B cell (primary cell): ENCODE measurements at places on chromosomes 5 and 9. TPM values are rescaled to one million over a fixed set of nuclear protein-coding genes. Genes with fewer than 3 reads are reported as not detected.
A peak's percentile ranks its signal among the peaks of the same experiment; 100 is the strongest.

The HSPA9 gene
- total RNA-seq = 139 and 142 TPM in 2 replicates

The GABRA6 gene
- total RNA-seq = not detected in 2 replicates

The PRLR gene
- 0.39 and 0.51 TPM in 2 replicates for total RNA-seq

The MAP1B gene
- 0.07 and 0.15 TPM in 2 replicates for total RNA-seq

The GARNL3 gene
- 10.7 and 12.6 TPM in 2 replicates for total RNA-seq

The KIF12 gene
- not detected in 2 replicates for total RNA-seq

The FAM151B gene
- 1.1 TPM in 1 of 2 replicates, not detected in the other for total RNA-seq

The SLC34A1 gene
- total RNA-seq = not detected in 2 replicates

The SV2C gene
- total RNA-seq = 0.07 TPM in 1 of 2 replicates, not detected in the other

The IL9 gene
- total RNA-seq = not detected in 2 replicates

The CATSPER3 gene
- 0.79 and 2.7 TPM in 2 replicates for total RNA-seq

The CDC14B gene
- total RNA-seq = 8.5 TPM in 2 replicates

The SLC36A3 gene
- total RNA-seq = not detected in 2 replicates

- H3K4me3 ChIP-seq = peak overlapping the region; percentile 16
- no peaks in the 10 kb centered on the region for H3K27me3 ChIP-seq
- peak; percentile 72 for DNase-seq
- peak overlapping the region; percentile 75 for H3K27ac ChIP-seq
Measured at GRCh38 chr9:99057665-99058625, 47.0 kb upstream of the TGFBR1 start.

- DNase-seq = no peak
- peaks cover 8% of the 10 kb centered on the region for H3K36me3 ChIP-seq
- no peak overlapping the region for H3K27ac ChIP-seq
- peaks cover 5% of the 10 kb centered on the region for H3K4me1 ChIP-seq
- no peak overlapping the region for H3K4me3 ChIP-seq
Measured at GRCh38 chr5:169762338-169763095, 125.4 kb downstream of the DOCK2 start.

- no peaks in the 10 kb centered on the region for H3K36me3 ChIP-seq
- DNase-seq = peak; percentile 10
- peaks cover 17% of the 10 kb centered on the region for H3K4me1 ChIP-seq
- no peak overlapping the region for H3K4me3 ChIP-seq
- H3K27me3 ChIP-seq = no peaks in the 10 kb centered on the region
- peak overlapping the region; percentile 11 for H3K27ac ChIP-seq
Measured at GRCh38 chr5:118989816-118990215, 1.5 kb upstream of the DTWD2 start.

GRCh38 chr5:39274398-39275085 is 55.2 kb upstream of the FYB1 start:
- H3K4me1 ChIP-seq = peaks cover 29% of the 10 kb centered on the region
- peak; percentile 64 for DNase-seq
- peak overlapping the region; percentile 83 for H3K27ac ChIP-seq
- peak overlapping the region; percentile 41 for H3K4me3 ChIP-seq

DNA sequence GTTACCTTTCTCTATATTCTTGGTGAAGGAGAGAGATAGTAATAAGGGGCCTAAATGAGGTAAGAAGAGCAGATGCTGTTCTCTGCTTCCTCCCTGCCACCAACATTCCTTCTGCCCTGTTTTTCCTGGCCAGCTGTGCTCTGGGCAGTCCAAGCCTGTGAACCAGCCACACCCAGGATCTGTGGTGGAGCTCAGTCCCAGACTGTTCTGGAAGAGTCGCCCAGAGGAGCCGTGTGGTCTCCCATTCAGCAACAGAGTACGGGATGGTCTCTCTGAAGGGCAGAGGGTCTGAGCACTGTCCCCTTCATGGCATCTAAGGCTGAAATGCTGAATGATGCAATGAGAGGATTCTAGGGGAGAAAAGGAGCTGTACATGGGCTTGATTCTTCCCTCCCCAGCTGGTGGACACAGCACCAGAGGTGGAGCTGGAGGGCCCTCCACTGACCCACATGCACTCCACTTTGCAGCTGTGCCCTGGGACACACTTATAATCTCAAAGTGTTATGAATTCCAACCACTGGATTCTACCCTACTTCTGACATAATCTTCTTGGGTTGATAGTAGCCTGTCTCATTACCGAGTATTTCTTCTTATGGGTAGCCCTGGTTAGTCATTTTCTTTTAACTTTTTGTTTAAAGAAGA is 70.8 kb upstream of the RPS23 start:
- no peaks in the 10 kb centered on the region for H3K36me3 ChIP-seq
- no peaks in the 10 kb centered on the region for H3K4me1 ChIP-seq
- DNase-seq = no peak
- no peak overlapping the region for H3K27ac ChIP-seq

DNA sequence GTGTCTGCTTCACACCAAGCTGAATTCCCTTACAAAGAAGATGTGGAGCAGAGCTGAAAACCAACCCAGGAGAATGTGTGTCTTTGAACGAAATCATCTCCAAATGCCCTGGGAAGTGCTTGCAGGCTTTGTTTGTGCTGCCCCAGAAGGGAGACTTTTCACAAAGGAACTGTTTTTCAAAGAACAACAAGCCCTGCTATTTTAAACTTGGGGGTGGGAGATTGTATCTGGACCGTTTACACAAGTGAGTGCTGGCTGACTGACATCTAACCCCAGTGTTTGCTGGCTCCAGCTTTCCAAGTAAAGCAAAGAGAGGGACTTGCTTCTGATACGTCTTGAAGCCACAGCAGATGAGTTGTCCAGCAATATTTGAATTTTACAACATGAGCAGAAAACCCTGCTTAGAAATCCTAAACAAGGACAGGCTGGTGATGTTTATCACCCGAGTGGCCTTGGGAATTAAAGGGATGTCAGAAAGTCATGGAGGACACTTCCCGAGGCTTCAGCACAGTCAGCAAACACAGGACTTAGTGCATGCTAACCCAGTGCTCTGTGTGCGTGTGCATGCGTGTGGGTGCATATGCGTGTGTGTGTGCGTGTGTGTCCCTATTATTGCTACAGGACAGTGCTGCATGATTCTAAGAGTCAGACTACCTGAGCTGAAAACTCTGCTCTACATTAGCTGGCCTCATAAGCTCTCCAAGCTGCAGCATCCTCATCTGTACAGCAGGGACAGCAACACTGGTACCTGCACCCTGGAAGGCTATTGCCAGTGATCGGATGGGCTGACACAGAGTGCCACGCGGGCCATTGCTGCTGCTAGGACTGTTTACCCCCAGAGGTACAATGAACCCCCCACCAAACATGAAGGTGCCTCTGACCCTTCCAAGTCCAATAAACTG is 1.4 kb downstream of the ADAMTS12 start:
- peaks cover 35% of the 10 kb centered on the region for H3K27me3 ChIP-seq
- no peaks in the 10 kb centered on the region for H3K4me1 ChIP-seq
- no peak for DNase-seq

DNA sequence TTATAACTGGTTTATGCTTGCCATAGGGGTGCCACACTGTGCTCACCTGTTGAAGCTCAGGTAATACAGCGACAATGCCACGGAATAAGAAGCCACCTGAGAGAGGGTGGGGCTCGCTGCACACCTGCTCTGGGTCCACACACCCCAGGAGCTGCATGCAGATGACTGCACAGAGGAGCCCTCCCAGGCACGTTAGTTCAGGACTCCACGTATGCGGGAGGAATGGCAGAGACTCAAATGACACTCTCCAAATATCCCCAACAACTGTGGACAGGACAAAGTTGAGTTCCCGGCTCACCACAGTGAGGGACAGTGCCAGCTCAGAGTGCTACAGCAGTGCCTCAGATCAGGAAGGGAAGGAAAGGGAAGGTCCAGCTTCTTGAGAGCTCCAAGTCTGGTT is 5.8 kb upstream of the FCN1 start:
- H3K4me3 ChIP-seq = no peak overlapping the region
- no peak for DNase-seq
- H3K36me3 ChIP-seq = no peaks in the 10 kb centered on the region
- H3K27me3 ChIP-seq = peaks cover 1% of the 10 kb centered on the region

DNA sequence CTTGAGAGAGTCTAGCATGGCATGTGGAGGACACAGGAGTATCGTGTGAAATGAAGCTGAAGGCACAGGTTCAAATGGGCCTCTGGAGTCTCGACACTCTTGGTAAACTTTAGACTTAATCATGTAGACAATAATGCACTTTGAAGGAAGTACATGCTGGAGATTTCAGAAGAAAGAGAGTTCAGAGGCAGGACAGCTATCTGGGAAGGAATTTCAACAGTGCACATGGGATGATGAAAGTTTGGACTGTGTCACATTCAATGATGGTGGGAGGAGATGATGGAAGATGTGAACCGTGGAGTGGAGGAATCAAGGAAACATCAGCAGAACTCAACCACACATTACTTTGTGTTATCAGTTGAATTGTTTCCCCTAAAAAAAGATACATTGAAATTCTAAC is 88.6 kb upstream of the PAPPA start:
- H3K4me3 ChIP-seq = no peak overlapping the region
- no peak for DNase-seq
- H3K36me3 ChIP-seq = no peaks in the 10 kb centered on the region
- H3K27me3 ChIP-seq = no peaks in the 10 kb centered on the region

- no peak overlapping the region for H3K4me3 ChIP-seq
- H3K27me3 ChIP-seq = no peaks in the 10 kb centered on the region
- H3K4me1 ChIP-seq = no peaks in the 10 kb centered on the region
- no peak for DNase-seq
- H3K27ac ChIP-seq = no peak overlapping the region
Measured at GRCh38 chr9:130483371-130483971, 38.7 kb downstream of the ASS1 start.

DNA sequence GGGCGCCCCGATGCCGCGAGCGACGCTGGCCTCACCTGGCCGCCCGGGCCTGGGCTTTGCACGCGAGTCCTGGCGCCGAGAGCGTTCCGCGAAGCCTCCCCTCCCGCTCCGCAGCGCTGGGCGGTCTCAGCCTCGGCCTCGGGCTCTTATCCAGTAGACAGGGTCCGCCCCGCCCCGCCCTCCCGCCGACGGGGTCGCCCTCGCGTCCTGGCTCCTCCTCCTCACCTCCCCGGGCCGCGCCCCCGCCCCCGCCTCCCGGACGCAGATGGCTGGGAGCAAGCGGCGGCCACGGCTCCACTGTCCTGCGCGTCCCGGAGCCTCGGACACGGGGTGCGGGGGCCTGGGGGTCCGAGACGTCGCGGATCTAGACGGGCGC is at the start of gene SLC6A3:
TSS of gene SLC6A3 (minus strand) at position 128 of the 376 bp plus-strand sequence. CDS start 2,243 bp downstream, outside the sequence.
- H3K27ac ChIP-seq = no peak within 1 kb of the TSS
- DNase-seq = peak; percentile 52
- no peaks in the 10 kb centered on the region for H3K36me3 ChIP-seq

DNA sequence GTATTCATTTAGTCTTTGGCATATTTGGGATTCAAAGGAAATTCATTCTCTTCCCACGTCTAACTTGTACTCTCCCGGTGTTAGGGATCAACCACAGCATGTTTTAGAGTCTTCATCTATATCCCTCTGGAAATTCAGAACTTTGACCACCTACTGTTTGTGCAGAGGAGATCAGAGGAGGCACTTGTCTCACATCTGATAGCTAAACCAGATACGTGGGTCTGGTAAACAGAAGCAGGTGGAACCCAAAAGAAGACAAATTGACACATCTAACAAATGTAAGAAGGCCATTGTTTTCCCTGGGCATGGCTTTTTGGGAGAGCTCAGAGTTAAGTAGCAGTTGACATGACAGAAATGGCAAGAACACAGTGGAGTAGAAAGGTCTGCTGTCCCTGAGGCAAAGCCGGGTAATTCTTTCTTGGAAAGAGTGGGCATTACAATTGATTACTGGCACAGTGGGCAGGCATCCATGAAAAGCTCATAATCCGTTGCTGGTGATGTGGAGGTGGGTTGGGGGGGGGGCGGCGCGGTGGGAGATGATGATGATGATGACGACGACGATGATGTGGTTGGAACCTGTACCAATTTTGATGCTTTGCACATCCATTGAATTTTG is 27.5 kb downstream of the PIP5K1B start:
- H3K27me3 ChIP-seq = no peaks in the 10 kb centered on the region
- no peak for DNase-seq
- no peak overlapping the region for H3K27ac ChIP-seq

GRCh38 chr9:78601957-78602565 is 305.1 kb downstream of the PSAT1 start:
- H3K4me1 ChIP-seq = no peaks in the 10 kb centered on the region
- H3K36me3 ChIP-seq = no peaks in the 10 kb centered on the region
- no peak overlapping the region for H3K27ac ChIP-seq
- no peak overlapping the region for H3K4me3 ChIP-seq

- H3K4me1 ChIP-seq = no peaks in the 10 kb centered on the region
- no peaks in the 10 kb centered on the region for H3K27me3 ChIP-seq
- no peak overlapping the region for H3K27ac ChIP-seq
- DNase-seq = no peak
Measured at GRCh38 chr5:21236971-21237427, 1249.0 kb upstream of the CDH18 start.

GRCh38 chr5:56900395-56900794 is 9.0 kb upstream of the SETD9 start:
- H3K27me3 ChIP-seq = no peaks in the 10 kb centered on the region
- H3K4me3 ChIP-seq = no peak overlapping the region
- DNase-seq = no peak
- H3K27ac ChIP-seq = no peak overlapping the region

- no peaks in the 10 kb centered on the region for H3K4me1 ChIP-seq
- H3K27me3 ChIP-seq = no peaks in the 10 kb centered on the region
- H3K36me3 ChIP-seq = no peaks in the 10 kb centered on the region
- DNase-seq = no peak
Measured at GRCh38 chr5:69049796-69050195, 44.0 kb upstream of the SLC30A5 start.

DNA sequence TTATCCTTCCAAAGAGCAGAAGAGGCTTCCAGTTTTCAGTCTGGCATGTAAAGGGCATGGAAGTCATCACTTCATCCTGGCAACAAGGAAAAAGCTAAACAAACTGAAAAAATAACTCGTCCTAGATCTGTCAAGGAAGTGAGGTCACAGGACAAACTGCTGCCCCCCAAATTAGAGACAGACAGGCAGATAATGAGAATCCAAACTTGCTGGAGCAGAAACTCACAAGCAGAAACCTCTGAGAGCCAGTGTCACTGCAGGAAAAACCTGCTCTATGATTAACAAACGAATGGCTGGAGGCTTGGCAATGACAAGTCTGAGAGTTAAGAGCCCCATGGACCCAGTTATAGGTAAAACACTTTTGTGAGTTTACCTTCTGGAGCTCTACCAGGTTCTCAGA is 18.9 kb upstream of the MLANA start:
- H3K36me3 ChIP-seq = no peaks in the 10 kb centered on the region
- H3K27me3 ChIP-seq = no peaks in the 10 kb centered on the region
- no peak overlapping the region for H3K4me3 ChIP-seq

- no peaks in the 10 kb centered on the region for H3K4me1 ChIP-seq
- H3K36me3 ChIP-seq = no peaks in the 10 kb centered on the region
- no peak overlapping the region for H3K27ac ChIP-seq
Measured at GRCh38 chr5:149006426-149006825, 56.4 kb downstream of the SH3TC2 start.

DNA sequence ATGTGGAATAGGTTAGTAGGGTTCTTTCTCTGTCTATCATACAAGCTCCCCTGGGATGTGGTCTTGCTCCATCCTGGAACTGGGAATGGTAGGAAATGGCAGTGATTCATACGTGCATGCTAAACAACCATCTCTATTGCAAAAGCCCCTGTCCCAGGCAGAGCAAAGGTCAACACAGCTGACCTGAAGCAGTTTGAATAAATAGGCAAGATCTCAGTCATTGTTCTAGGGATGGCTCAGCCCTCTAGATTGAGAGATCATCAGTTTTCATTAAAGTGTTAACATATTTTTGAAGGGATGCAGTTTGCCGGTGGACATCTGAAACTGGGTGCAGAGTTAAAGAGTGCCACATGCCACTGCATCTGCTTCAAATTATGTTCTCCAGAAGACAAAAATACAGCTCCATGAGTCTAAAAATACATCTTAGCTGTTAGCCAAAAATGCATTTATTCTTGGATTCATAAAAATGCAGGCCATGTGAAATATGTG is 224.1 kb downstream of the ESM1 start:
- no peak for DNase-seq
- H3K27ac ChIP-seq = no peak overlapping the region
- H3K27me3 ChIP-seq = no peaks in the 10 kb centered on the region
- no peak overlapping the region for H3K4me3 ChIP-seq
- no peaks in the 10 kb centered on the region for H3K36me3 ChIP-seq
